ENCODE measurements at places on chromosomes 6 and 20.
A peak's percentile ranks its signal among the peaks of the same experiment; 100 is the strongest.

GRCh38 chr6:3746119-3746691 lies 5.3 kb downstream of the PXDC1 start:
- no peak overlapping the region for H3K4me3 ChIP-seq
- H3K27ac ChIP-seq, result peak overlapping the region; percentile 54
- H3K27me3 ChIP-seq, result no peaks in the 10 kb centered on the region
- peaks cover 43% of the 10 kb centered on the region for H3K4me1 ChIP-seq
- no peaks in the 10 kb centered on the region for H3K36me3 ChIP-seq

DNA sequence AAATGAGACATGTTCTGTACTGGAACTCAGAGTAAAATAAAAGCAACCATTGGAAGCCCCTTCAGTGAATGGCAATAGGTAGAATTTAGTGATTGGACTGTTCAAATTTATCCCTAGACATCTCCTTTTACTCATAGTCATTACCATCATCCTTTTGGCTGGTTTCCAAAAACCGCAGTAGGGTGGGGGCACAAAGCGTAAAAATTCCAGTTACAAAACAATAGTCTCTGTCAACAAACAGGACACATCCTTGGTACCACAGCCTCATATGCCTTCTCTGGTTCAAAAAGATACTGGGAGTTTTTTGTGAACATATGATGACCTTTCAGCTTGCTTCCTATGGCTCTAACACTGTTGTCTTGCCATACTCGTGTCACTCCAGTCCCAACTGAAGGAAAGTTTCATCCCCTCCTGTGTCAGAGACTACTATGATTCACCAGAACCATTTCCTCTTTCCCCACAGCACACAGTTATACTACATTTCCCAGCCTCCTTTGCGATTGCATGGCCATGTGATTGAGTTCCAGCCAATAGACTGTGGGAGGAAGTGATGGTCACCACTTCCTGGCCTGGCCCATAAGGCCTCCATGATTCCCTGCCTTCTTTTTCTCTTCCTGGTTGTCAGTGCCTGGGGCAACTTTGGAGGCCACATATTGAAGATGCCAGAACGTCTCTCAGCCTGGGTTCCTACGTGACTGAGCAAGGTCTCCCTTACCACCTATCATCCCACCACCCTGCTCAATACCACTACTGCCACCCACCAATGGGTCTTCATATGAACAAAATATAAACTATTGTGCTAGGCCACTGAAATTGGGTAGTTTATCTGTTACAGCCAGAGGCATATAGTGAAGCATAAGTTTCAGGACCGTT lies 162.4 kb downstream of the ID4 start:
- H3K27ac ChIP-seq, result no peak overlapping the region
- DNase-seq, result no peak
- H3K4me1 ChIP-seq, result no peaks in the 10 kb centered on the region
- no peaks in the 10 kb centered on the region for H3K27me3 ChIP-seq
- no peaks in the 10 kb centered on the region for H3K36me3 ChIP-seq
- no peak overlapping the region for H3K4me3 ChIP-seq

DNA sequence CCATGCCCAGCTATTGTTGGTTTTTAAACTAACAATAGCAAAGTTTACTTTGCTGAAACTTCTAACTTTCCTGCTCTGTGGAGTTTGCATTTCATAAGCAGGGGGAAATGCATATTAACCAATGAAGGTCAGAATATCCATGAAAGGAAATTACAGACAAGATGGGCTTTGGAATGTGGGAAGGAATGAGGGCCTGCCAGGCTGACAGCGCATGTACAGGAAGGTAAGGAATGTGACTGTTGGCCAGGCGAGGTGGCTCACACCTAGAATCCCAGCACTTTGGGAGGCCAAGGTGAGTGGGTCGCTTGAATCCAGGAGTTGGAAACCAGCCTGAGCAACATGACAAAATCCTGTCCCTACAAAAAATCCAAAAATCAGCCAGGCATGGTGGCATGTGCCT lies 49.6 kb downstream of the CDK5RAP1 start:
- no peak overlapping the region for H3K27ac ChIP-seq
- no peak overlapping the region for H3K4me3 ChIP-seq
- H3K36me3 ChIP-seq, result no peaks in the 10 kb centered on the region
- DNase-seq, result no peak
- no peaks in the 10 kb centered on the region for H3K4me1 ChIP-seq
- no peaks in the 10 kb centered on the region for H3K27me3 ChIP-seq

GRCh38 chr6:16718356-16718755 lies 42.9 kb downstream of the ATXN1 start:
- H3K4me1 ChIP-seq, result peaks cover 32% of the 10 kb centered on the region
- H3K27me3 ChIP-seq, result no peaks in the 10 kb centered on the region
- no peak overlapping the region for H3K4me3 ChIP-seq

- no peak overlapping the region for H3K4me3 ChIP-seq
- peak overlapping the region; percentile 75 for H3K27ac ChIP-seq
- no peaks in the 10 kb centered on the region for H3K4me1 ChIP-seq
- H3K27me3 ChIP-seq, result no peaks in the 10 kb centered on the region
Observed at GRCh38 chr20:38196592-38196991, 31.5 kb upstream of the TGM2 start.

DNA sequence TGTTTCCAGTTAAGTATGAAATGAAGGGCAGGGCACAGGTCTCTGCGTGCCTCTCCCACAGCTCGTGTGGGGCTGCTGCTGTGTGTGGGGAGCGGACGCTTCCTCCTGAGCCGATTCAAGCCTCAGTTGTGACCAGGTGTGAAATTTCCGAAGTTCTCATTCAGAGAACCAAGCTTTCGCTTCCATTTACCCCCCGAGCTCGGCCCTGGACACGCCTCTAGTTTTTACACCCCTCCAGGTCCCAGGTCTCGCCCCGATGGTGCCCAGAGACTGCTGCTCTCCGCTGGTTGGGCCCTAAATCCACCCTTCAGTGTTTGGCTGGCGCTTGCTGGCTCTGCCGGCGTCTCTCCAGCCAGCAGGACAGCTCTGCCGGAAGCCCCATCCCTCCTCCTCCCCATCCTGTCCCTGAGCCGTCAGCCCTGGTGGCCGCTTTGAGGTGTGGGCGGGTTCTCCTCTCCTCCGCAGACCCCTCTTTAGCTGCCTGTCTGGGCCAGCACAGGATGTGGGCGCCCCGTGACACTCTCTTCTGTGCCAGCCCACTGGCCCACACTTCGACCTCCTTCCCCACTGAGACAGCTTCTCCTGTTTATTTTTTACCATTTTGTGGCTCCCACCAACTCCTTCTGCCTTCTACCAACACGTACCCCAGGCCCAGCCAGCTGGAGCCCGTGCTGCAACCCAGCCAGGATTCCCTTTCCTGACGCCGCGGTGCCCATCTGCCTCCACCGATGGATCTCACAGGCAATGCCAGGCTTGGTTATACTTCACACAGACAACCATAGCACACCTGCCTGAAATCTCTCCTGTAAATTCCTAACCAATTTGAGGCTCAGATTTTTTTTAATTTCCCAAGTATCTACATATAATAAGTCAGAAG lies 142.8 kb downstream of the DLL1 start:
- H3K27me3 ChIP-seq, result no peaks in the 10 kb centered on the region
- H3K4me1 ChIP-seq, result peaks cover 27% of the 10 kb centered on the region
- no peaks in the 10 kb centered on the region for H3K36me3 ChIP-seq

DNA sequence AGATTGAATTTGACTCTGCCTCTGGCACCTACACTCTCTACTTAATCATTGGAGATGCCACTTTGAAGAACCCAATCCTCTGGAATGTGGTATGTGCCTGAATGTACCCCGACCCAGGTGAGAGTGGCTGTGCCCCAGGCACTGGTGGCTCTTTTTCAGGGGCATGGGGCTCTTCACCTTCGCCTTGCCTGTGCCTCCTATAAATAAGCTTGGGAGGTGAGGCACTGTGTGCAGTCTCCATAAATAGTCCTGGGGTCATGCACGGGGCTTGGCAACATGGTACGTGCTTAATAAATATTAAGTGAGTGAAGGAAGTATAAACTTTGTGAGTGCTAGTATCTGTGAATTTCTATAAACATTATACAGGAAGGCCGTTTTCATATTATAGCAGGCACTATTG lies 33.0 kb downstream of the GHRH start:
- no peak overlapping the region for H3K4me3 ChIP-seq
- H3K27ac ChIP-seq, result peak overlapping the region; percentile 75
- H3K4me1 ChIP-seq, result no peaks in the 10 kb centered on the region
- H3K36me3 ChIP-seq, result peaks cover 100% of the 10 kb centered on the region

- H3K4me3 ChIP-seq, result no peak overlapping the region
- H3K27me3 ChIP-seq, result no peaks in the 10 kb centered on the region
- H3K27ac ChIP-seq, result no peak overlapping the region
- no peaks in the 10 kb centered on the region for H3K4me1 ChIP-seq
Observed at GRCh38 chr20:54257071-54257816, 49.4 kb downstream of the PFDN4 start.

- H3K4me1 ChIP-seq, result no peaks in the 10 kb centered on the region
- no peaks in the 10 kb centered on the region for H3K27me3 ChIP-seq
- DNase-seq, result no peak
- no peak overlapping the region for H3K4me3 ChIP-seq
Observed at GRCh38 chr6:148179786-148180185, 162.9 kb upstream of the SASH1 start.

DNA sequence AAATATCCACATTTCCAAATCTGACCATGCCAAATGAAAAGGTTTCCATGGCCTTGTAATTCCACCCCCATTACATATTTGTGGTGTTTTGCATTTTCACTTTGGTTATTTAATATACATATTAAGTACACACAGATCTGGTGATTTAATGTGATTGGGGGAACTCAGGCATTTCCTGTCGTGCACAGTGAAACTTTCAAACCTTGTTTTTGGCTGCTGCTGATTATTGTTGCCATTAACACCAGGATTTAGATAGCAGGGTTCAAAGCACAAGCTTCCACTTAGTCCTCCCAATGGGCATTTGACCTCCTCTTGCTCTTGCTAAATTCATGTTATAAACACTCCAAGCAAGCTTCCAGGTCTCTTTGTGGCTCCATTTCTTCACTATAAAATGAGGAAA lies 166.5 kb downstream of the SOBP start:
- H3K27me3 ChIP-seq, result no peaks in the 10 kb centered on the region
- no peak for DNase-seq
- H3K27ac ChIP-seq, result no peak overlapping the region
- H3K4me1 ChIP-seq, result peaks cover 6% of the 10 kb centered on the region

- H3K36me3 ChIP-seq, result no peaks in the 10 kb centered on the region
- no peak overlapping the region for H3K4me3 ChIP-seq
- no peaks in the 10 kb centered on the region for H3K27me3 ChIP-seq
- peaks cover 8% of the 10 kb centered on the region for H3K4me1 ChIP-seq
- no peak for DNase-seq
- H3K27ac ChIP-seq, result no peak overlapping the region
Observed at GRCh38 chr6:44512868-44513741, 125.6 kb downstream of the CDC5L start.

DNA sequence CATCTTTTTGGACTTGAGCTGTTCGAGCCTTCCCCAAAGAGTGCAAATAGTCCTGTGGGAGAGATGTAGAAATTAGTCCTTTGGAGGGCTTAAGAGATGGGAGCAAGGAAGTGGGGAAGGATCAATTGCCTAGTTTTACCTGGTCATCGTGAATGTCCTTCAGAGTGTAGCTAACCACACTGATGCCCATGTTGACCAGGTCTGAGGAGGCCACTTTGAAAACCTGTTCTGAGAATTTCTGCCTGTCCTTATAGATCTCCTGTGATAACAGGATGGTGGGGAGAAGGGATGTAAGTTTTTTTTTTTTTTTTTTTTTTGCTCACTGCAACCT lies 2.0 kb downstream of the FLOT1 start:
- H3K27me3 ChIP-seq, result no peaks in the 10 kb centered on the region
- H3K4me1 ChIP-seq, result peaks cover 63% of the 10 kb centered on the region
- peaks cover 59% of the 10 kb centered on the region for H3K36me3 ChIP-seq
- H3K27ac ChIP-seq, result peak overlapping the region; percentile 99

DNA sequence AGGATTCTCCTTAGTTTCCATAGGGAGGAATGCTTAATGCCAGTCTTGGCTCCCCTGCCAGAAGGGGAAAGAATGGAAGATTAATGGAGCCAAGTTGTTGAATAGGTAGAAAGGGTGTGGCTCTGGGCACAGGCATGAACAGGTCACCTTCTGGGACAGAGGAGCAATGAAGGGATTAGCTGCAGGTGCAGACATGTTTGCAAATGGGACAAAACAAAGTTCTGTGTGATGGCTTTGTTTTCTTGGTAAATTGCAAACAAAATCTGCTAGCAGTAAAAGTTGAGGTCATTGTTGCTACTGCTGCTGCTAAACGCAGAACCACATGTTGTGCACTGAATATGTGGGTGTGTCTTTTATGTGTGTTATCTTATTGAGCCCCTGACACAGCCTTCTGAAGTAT lies 93.3 kb downstream of the PERP start:
- H3K36me3 ChIP-seq, result no peaks in the 10 kb centered on the region
- no peak overlapping the region for H3K27ac ChIP-seq
- no peaks in the 10 kb centered on the region for H3K27me3 ChIP-seq
- no peaks in the 10 kb centered on the region for H3K4me1 ChIP-seq

DNA sequence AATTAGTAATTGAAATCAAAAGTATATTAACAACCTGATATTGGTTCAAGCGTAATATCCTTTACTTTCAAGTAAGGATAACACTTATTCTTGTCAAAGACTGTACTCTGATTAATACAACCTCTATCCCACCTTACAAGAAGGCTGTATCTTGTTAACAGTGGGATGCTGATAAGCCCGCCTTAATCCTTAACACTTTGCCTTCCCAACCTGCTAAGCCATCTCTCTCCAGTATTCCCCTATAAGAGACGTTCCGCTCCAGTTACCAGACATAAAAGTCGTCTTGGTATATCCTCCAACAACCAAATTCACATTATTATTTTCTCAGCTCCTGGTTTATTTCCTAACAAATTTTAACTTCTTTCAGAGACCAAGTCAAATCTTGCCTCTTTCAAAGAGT lies 2.0 kb downstream of the BTBD9 start:
- H3K36me3 ChIP-seq, result no peaks in the 10 kb centered on the region
- DNase-seq, result no peak
- H3K4me3 ChIP-seq, result no peak overlapping the region
- no peaks in the 10 kb centered on the region for H3K27me3 ChIP-seq
- H3K4me1 ChIP-seq, result peaks cover 53% of the 10 kb centered on the region
- H3K27ac ChIP-seq, result no peak overlapping the region

DNA sequence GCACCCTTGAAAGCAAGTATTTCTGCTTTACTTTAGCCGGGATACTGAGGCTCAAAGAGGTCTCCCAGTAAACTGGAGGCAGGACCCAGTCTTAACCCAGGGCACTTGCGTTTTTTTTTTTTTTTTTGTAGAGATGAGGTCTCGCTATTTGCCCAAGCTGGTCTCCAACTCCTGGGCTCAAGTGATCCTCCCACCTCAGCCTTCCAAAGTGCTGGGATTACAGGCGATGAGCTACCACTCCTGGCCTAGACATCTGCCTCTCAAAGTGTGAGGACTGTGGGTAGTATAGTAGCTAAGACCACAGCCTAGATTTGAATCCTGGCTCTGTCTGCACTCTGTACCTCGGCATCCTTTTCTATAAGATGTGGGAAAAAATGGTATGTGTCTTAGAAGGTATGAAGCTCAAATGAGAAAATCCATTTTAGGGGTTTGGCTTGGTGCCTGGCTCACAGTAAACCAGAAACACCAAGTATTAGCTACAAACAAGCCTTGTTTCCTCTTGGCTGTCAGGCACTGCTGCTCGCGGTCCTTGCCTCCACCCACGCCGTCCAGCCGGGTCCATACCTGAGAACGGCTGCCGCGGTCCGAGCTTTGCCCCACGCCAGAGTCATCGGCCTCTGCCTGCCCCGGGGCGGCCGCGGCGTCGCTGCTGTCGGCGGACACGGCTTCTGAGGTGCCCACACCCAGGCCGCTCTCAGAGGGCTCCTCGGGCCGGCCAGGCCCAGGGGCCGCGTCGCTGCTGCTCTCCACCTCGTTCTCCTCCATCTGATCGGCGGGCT lies 1.2 kb downstream of the ZNF335 start:
- no peak for DNase-seq
- H3K4me1 ChIP-seq, result no peaks in the 10 kb centered on the region
- no peaks in the 10 kb centered on the region for H3K27me3 ChIP-seq
- H3K4me3 ChIP-seq, result peak overlapping the region; percentile 79
- H3K36me3 ChIP-seq, result peaks cover 7% of the 10 kb centered on the region
